ENCODE measurements at places on chromosomes 7 and 10.

DNA sequence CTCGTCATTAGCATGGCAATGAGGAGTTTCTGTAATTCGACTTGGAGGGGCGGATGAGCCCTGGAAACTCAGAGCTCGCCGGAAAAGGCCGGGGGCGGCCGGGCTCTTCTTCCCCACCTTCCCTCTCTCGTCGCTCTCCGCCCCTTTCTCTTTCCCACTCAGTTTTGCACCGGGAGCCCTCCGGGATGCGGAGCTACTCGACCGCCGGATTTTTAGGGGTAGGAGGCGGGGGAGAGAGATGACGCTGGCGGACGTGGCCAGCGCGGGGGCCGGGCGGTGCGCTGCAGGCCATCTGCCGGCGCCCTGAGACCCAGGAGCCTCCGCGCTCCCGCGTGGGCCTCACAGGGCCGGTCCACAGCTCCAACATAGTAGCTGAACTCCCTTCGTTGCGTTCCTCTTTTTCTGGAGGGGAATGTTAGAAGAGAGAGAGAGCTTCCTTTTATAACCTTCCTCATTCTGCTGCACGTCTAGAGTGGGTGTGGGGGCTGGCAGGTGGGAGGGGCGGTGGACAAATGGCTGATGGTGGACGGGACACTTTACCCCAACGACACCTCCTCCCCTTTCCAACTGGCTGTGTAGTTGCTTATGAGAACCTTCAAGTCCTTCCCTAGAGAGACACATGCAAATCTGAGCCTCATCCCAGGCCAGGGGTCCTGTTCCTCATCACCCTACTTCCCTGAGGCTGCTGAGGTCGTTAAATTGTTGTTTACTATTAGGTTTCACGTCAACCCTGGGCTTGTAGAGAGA, 1.1 kb upstream of the HOXA1 start:
- DNase-seq: peak; percentile 68

GRCh38 chr7:38512704-38513103, 118.5 kb downstream of the AMPH start:
- no peak for DNase-seq

GRCh38 chr10:72000073-72001032, 36.2 kb downstream of the CHST3 start:
- DNase-seq: no peak

DNA sequence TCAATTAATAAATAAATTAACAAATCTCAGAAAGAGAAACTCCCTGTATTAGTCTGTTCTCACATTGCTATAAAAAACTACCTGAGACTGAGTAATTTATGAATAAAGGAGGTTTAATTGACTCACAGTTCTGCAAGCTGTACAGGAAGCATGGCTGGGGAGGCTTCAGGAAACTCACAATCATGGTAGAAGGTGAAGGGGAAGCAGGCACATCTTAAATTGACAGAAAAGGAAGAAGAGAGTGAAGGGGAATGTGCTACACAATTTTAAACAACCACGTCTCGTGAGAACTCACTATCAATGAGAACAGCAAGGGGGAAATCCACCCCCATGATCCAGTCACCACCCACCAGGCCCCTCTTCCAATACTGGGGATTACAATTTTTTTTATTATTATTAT, 358.3 kb upstream of the KIAA1217 start:
- DNase-seq: no peak

DNA sequence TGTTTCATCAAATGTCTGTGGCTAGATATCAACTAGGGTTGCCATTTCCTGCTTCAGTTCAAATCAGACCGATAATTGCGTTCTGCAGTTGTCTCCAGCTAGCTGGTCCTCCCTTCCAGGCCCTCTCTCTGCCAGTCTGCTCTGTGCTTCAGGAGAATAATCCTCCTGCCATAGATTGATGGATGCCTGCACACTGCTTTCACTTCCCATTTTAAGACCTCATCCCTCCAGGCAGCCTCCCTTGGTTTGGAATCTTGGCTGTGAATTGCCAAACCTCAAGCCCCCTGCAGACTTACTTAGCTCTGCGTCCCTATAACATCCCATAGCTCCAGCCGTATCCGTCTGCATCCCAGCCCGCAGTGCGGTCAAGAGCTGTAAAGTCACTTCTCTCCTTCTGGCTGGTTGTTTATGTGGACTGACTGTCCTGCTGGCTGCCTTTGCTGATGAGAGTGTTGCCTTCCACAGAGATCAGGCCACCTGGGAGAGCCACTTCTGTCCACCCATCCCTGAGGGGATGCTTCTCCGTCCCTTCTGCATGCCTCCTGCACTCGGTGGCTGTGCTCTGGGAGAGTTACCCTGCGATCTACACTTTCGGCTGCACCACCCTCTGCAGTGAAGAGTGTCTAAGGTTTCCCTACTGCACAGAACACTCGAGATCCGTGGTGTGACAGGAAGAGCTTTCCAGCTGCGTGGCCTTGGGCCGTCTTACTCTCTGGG, 22.4 kb upstream of the KLF6 start:
- DNase-seq: peak; percentile 45

DNA sequence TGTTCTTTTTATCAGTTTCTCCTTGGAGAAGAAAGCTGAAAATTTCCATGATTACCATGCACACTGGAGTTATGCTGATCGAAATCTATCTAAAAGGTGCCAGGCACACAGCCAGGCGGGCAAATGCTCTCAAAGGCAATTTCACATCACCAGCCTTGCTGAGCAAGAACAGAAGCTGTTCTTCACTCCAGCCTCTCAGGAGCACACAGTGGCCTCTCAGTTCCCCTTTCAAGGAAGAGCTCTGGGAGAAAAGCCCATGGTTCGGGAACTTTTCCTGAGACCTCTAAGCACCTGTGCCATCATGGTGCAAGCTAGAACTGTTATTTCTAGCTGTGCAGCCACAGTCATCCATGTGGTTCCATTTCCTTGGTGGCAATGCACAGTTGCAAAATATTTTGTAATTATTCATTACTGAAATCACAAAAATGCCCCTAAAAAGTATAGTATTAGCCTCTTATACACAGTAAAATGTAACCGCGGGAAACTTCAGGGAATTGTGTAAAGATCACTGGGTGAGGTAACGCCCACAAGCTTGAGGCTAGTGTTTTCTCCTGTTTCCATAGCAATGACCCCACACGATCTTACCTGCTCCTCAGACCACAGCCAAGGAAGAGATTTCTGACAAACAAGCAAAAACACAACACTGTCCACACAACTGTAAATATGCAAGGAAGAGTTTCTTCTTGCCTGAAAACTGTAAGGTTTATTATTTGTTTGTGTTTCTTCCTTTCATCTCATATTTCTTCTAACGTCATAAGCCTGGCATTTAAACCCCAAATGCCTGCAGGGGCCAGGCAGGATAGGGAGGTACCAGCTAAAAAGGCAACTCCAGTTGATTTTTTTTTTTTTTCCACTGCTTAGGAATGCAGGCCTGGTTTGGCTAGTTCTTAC, 121.2 kb downstream of the FAM107B start:
- DNase-seq: no peak

All from psoas muscle (tissue), 8 donors.